AG08395 (cell line): ENCODE measurements at places on chromosomes 6 and 20.

GRCh38 chr6:26124781-26125685 lies 37.8 kb downstream of the HFE start:
- DNase-seq = no peak

DNA sequence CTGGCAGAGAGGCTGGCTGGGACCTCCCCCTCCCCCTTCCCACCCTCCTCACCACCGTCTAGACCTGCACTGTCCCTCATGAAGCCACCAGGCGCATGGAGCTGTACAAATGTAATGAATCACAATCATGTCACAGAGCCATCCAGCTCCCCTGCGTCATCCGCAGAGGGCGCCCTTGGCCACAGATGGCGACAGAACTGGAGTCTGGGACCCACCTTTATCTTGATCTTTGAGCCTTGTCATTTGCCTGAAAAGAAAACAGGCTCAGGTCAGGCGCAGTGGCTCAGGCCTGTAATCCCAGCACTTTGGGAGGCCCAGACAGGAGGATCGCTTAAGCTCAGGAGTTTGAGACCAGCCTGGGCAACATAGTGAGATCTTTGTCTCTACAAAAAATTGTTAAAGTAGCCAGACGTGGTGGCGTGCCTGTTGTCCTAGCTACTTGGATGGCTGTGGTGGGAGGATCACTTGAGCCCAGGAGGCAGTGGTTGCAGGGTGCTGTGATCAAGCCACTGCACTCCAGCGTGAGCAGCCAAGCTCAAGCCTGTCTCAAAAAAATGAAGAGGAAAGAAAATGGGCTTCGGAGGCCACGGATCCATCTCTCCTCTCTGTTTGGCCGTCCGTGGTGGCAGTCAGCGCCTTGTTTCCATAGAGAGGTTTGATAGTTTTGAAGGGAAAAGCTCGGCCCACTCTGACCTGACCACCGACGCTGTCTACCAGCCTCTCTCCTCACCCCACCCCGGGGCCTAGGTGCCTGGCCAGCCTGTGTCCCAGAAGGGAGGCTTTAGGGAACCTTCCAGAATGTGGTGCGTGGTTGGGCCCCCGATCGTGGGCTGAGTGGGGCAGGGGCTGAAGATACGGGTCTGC lies 6.2 kb downstream of the COL9A3 start:
- DNase-seq = no peak

- DNase-seq = no peak
Measured at GRCh38 chr6:301526-301925, 9.2 kb downstream of the DUSP22 start.

DNA sequence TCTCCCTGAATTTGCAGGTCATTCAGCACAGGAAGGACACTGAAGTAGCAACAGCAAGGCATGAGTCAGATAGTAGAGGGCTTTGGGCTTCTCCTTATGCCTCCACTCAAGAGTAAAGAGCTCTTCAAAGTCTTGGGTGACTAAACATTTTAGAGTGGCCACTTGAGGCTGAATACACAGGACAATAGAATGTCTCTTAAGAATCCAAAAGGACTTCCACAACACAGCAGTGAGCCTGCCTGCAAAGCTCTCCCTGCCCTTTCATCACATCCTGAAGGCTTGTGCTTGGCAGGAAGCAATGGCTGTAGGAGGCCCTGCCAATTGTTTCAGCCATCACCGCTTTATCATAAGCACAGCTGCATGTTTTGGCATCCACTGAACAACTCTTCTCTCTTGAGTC lies 36.8 kb downstream of the FOXQ1 start:
- DNase-seq = no peak

DNA sequence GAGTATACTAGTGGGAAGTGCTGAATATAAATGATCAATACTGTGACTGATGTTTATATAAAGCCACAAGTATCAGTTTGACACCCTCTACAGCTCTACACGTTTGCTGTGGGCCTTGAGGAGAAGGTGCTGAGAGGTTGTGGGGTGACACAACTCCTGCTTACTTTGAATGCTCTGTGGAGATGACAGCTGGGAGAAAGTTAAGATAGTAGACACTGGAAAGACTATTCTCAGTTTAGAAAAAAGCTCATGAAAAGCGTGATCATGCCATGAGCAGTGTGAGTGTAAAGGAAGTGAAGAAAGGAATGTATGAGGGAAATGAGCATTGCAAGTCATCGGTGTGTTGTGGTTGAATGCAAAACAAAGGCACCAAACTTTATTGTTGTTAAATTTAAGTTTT lies 215.8 kb downstream of the UTRN start:
- DNase-seq = no peak

DNA sequence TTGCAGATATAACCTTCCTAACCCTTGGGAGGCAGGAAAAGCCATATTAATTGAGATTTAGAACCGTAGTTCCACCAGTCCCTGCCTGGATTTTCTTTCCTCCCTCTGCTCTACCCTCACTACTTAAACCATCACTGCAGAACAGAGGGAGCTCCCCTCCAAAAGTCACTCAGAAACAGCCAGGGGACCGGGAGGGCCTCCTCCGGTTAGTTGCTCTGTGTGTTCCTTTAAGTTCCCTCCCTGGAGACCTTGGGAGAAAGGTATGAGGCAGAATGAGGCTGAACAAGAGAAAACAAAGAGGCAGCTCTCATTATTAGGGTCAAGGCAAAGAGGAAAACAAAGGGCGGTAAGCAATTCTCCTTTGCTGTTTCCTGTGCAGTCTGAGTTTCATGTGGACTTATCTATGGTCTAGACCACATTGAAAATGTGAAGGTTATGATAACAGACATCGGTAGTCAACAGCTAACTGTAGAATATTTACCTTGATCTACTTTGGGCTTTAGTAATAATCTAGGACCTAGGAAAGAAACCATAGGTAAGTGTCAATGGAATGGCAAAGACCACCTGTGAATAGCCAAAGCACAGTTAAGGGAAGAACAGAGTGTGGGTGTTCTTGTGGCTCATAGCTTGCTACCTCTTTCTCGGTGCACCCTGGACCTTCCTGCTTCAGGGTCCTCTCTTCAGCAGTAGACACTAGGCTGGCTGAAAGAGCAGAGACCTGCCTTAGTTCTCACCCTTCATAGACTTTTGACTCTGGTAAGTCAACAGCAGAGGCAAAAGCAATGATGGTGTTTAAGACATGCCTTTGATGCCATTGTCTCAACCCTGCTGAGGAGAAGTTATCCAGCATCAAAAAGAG lies 250.9 kb upstream of the CITED2 start:
- DNase-seq = no peak

DNA sequence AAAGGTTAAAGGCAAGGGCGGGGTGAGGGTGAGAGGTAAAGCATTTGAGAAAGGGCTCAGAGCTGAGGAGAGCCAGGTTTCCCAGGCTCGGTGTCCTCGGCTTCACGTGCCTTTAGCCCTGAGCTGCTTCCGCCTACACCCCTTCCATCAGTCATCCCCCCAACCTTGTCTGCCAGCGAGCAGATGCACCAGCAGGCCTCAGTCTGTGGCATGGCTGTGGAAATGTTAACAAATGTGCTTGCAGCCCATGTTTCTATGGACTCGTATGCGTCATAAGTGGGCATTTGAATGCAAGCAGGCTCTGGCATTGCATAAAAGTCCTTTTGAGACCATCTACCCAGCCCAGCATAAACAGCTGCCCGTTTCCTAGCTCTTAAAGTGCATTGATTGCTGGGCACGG lies 88.8 kb downstream of the SYNJ2 start:
- no peak for DNase-seq

- DNase-seq = no peak
Measured at GRCh38 chr6:135209803-135210202, 28.7 kb downstream of the MYB start.

- DNase-seq = peak; percentile 65
Measured at GRCh38 chr6:53119772-53120409, 28.8 kb downstream of the GCM1 start.

DNA sequence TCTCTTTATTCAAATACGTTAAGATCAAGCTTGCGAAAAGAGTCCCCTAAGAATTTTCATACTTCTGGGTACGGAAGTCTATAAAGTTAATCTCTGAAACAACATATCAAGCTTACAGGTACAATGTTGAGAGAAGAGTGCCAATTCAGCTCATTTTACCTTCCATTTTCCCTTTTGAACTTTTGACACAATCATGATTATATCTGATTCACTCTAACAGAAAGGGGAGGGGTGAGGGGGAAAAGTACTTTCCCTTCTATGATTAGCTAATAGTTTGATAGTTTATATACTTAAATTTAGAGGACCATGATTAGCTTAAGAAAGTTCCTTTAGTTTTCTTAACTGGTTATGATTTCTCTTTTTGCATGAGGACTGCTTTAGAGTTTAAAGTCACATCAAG lies 33.5 kb downstream of the SNX3 start:
- no peak for DNase-seq

- DNase-seq = peak; percentile 17
Measured at GRCh38 chr6:111950661-111951496, 77.6 kb upstream of the FYN start.

GRCh38 chr20:38325905-38326304 lies 20.4 kb upstream of the LBP start:
- no peak for DNase-seq

DNA sequence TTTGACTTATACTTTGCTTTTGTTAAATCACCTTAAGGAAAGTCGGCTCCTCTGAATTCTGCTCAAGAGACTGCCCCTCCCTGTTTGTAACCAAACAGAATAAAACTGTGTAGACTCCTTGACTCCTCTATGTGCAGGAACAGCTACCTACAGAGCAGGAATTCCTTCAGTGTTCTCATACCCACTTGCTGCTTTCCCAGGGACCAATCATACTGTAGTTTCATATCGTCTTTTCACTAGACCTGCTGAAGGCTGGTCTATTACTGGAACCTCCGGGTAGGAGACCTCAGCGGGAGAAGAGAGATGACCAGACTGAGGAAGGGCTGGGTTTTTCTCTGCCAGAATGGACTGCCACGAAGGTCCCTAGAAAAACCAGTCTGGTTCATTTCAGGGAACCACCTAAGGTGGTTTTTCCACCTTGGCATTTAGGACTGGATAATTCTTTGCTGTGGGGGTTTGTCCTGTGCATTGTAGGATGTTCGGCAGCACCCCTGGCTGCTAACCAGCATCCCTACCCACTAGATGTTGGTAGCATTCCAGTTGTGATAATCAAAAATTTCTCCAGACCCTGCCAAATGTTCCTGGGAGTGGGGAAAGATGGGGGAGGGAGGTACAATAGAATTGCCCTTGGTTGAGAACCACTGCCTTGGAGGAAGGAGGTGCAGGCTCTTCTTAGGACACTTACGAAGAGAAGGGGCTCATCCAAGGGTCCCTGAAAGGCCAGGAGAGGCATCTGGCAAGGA lies 80.5 kb downstream of the DNAAF9 start:
- no peak for DNase-seq

GRCh38 chr6:93307505-93308409 lies 111.6 kb downstream of the EPHA7 start:
- no peak for DNase-seq

- no peak for DNase-seq
Measured at GRCh38 chr6:108561742-108562502, 1.2 kb downstream of the FOXO3 start.

GRCh38 chr6:75494290-75494689 lies 690 bp upstream of the FILIP1 start:
- DNase-seq = no peak

- DNase-seq = no peak
Measured at GRCh38 chr6:163756079-163756478, 341.6 kb downstream of the QKI start.
